Coronary artery (tissue), 2 donors: ENCODE measurements at places on chromosomes 13 and 19.

DNA sequence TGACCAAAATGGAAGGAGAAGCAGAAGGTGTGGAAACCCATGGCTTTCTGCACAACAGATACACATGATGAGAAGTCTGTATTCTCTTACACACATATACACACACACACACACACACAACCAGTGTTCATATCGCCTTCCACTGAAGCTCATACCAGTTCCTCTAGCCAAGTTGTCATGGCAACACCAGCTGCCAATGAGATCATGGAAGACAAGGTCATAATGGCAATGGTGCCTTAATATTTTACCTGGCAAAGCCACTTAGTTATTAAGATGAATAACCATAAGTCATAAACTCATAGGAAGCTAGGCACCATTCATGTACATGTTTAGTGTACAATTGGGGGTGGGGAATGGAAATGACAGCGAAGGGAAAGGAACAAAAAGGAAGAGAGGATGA lies 2.6 kb upstream of the DHRS12 start:
- no peak for DNase-seq

DNA sequence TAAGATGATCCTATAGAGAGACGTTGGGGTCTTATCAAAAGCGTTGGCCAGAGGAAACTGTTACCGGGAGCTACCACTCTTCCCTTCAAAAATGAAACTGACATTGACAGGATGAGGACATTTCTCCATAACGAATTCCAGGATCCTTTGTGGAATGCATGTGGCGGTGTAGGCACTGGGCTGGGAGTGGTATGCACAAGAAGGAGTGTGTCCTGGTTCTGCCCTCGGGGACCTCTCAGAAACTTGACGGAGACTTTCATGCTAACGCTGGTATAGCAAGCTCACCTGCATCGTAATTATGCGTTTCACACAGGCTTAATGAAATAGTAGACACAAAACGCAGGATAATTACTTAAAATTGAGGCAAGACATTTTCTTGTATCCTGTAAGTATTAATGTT lies 441.1 kb downstream of the FGF9 start:
- DNase-seq = no peak

GRCh38 chr19:46601318-46602224 lies at the start of gene CALM3:
TSS of gene CALM3 (plus strand) at chr19:46601330. CDS start at chr19:46601435, 105 bp downstream.
- peak; percentile 78 for DNase-seq

DNA sequence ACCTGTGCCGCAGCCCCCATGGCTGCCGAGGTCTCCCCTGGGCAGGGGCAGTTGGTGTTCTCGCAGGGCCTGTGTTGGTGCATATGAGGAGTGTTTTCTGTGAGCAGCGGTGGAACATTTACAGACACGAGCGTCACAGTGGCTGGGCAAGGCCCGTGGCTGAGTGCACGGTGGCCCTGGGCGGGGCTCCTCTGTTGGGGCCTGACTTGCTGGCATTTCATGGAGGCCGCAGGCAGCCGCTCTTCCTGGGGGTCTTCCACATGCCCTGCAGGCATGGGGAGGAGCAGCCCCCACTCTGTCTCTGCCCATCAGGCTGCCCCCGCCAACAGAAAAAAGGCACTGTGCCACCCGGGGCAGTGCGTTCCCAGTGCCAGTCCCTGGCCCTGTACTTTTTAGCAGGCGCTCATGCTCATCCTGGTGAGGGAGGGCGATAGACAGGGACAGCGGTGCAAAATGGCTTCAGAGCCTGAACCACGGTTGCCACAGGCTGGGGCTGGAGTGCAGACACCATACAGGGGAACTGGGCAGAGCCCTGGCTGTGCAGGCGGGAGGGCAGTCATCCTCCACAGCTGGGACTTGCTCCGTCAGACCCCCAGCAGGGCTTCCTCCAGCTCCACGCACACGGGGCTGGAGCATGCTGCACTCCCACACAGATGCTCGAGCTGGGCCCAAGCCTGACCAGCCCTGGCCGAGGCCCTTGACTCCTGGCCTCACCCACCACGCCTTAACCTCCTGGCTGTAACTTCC lies 23.5 kb downstream of the TFDP1 start:
- no peak for DNase-seq

DNA sequence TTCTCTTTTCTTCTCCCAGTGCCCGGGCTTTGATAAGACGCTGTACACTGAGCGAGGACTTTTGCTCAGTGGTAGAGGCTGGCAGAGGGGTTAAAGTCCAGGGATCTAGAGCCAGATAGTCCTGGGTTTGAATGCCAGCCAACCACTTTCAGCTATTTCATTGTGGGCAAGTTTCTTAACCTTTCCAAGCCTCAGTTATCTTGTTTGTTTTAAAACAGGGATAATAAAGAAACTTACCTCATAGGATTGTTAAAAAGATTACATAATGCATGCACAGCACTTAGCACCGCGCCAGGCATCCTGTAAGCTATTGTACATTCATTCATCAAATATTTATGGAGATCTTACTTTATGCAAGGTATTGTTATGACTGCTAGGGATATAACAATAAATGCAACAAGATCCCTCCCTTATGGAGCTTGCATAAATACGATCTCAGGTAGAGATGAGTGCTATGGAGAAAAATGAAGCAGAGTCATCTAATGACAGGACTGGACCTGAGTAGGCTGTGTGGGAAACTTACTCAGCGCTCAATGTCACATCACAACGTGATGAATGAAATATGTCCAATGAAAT lies 70.8 kb downstream of the LNX2 start:
- no peak for DNase-seq

DNA sequence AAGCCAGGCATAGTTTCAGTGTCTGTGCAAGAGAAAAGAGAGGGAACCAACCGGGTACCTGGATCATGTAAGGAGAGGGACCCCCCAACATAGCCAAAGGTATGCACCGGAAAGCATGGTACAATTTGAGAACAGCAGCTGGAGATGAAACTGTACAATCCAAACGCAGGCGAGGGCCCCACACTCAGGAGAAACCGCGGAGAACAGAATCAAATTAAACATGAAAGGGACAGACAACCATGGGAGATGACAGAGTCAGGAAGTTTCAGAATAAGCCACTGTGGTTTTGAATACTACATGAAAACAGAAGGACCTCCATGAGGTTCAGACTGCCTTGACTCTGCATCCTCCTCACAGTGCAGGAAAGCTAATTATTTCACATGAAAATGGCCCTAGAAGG lies 62.9 kb upstream of the SPATA13 start:
- DNase-seq = no peak

DNA sequence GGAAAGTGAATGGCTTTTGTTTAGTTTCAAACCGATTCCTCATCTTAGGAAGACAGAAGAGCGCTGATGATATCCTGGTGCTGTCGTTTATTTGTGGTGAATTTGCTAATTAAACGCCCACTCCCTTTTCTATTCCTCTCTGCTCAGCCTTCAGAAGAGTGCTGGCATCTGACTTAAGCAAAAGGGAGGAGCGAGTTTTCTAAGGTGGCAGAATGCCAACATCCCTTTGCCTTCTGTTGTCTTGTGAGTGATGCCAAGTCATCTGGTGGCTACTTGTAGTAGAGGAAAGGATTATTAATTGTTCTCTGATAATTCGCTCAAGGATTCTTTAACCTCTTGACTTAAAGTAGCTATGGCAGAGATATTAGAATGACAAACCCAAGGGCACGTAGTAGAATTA lies 68.1 kb downstream of the ERCC5 start:
- no peak for DNase-seq

GRCh38 chr13:101727118-101727517 lies 274.6 kb downstream of the ITGBL1 start:
- no peak for DNase-seq

- DNase-seq = no peak
Observed at GRCh38 chr19:35315883-35316282, 13.1 kb upstream of the CD22 start.

- DNase-seq = no peak
Observed at GRCh38 chr13:108070491-108070890, 144.8 kb downstream of the LIG4 start.

DNA sequence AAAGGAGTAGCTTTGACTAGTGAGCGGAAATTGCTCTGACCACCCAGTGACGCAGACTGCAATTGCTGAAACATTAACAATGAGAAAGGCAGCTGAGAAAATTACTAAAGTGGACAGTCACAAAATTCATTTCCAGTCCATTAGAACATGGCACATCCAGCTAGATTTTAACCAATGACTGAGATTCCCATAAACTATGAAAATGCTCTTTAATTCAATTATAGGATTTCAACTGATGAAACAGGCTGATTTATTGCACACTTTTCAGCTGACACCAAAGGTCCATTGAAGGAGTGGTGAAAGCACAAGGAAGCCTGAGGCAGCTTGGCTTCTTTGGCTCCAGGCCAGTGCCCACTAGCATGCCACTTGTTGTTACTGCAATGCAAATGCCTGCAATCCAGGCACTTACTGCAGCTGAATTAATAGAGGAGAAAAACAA lies 933.4 kb downstream of the SLITRK6 start:
- DNase-seq = no peak

DNA sequence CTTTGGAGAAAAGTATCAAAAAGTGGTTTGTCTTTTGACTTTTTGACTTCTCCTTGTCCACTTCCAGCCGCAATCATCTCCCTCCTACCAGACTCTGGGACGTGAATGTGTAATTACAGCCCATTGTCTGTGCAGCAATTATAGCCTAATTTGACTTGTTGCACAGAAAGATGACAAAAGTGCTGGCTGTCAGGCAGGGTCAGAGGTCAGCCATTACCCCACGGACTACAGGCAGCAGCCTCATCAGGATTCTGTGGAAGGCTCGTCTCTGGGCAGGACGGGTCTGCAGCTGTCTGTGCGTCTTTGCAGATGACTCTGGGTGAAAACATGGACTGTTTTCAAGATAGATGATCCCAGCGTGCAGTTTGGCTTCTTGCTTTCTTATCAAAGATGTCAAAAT lies 102.2 kb upstream of the EDNRB start:
- DNase-seq = no peak

- DNase-seq = no peak
Observed at GRCh38 chr13:108932196-108932595, 302.8 kb downstream of the MYO16 start.

DNA sequence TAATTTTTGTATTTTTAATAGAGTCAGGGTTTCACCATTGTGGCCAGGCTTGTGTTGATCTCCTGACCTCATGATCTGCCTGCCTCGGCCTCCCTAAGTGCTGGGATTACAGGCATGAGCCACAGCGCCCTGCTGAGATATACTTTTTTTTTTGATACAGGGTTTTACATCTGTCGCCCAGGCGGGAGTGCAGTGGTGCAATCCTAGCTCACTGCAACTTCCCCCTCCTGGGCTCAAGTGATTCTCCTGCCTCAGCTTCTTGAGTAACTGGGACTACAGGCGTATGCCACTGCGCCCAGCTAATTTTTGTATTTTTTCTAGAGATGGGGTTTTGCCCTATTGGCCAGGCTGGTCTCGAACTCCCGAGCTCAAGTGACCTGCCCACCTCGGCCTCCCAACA lies 2.0 kb downstream of the COLGALT1 start:
- DNase-seq = no peak

DNA sequence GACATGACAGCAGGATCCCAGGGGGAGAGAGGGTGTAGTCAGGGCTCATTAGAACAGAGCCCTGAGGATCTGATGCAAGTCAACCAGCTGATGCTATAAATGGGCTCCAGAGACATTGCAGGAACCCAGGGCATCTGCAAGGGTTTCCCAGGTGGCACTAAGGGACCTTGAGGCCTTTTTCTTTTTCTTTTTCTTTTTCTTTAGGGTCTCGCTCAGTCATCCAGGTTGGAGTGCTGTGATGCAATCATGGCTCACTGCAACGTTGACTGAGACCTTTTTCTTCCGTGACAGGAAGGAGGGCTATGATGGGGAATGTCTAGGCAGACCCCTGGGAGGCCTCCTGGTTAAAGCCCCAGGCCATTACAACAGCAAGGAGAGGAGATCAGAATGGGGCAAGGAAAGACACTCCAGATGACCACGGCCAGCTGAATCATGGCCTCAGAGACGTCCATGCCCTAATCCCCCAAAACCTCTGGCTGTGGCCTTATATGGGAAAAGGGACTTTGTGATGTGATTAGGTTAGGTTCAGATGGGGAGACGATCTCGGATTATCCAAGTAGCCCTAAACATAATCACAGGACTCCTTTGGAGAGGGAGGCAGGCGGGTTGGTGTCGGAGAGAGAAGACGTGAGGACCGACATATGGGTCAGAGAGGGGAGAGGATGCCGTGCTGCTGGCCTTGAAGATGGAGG lies 4.5 kb upstream of the FCGRT start:
- DNase-seq = no peak

DNA sequence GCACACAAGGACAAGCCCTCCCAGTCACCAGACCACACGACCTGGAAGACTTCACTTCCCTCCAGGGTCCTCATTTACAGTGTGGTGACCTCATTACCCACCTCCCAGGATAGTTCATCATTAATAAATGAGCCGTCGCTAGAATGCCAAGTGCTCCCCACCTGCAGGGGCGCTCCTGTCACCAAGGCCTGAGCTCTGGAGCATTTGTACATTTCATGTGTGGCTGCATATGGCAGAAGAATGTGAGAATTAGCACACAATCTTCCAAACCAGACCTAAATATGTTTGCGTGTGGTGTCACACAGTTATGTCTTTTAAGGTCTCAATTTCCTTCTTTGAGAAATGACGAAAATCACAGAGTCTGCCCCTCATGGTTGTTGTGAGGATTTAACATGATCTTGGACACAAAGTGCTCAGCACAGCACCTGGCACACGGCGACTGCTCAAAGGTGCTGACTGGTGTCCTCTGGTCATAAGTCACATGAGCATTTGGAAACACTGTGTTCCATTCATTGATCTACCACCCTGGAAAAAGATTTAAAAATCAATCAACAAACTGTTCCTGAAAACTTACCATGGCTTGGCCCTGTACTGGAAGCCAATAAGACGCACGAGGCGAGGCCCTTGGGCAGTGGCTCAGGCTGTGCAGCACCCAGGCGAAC lies 150.6 kb upstream of the SPACA7 start:
- no peak for DNase-seq

DNA sequence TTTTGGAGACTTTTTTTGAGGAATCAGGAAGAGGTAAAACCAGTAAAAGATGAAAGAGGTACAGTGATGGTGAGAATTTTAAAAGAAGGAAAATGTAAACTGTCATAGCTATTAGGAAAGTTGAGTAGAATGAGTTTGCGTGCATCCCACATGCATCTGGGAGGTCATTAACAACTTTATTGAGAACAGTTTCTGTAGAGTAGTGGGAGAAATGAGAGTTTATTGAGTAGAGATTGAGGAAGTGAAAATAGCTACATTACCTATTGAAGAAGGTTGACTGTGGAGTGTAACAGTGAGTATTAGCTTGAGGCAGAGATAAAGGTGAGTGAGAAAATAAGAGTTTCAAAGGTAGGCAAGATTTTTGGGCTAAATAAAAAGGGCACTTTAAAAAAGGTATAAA lies 38.7 kb downstream of the BRCA2 start:
- DNase-seq = no peak

DNA sequence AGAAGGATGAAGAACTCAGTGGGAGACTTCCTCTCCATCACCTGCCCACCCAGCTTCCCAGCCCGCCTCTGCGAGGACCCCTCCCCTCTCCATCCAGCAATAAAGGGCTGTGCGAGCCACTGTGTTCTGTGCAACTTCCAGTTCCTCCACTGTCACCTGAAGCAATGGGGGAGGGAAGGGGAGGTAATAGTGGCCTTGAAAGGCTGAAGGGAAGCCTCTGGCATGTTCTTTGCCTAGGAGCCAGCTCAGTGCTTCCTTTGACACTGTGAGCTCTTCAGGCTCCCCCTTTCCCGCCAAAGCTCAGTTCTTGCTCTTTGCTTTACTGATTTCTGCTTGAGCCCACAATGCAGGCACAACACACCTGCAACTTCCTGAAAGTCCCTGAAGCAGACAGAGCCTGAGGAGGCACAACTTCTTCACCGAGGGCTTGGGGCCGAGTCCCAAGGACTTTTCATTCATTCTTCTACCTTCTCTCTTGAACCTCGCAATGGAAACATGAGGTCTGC lies 73.2 kb upstream of the DOCK9 start:
- no peak for DNase-seq
